IPS-NIHi11 (cell line): ENCODE measurements at places on chromosomes 1 and 21.

- DNase-seq = no peak
These were observed 12.6 kb downstream of the TRIM46 start for GRCh38 chr1:155186067-155186793.

DNA sequence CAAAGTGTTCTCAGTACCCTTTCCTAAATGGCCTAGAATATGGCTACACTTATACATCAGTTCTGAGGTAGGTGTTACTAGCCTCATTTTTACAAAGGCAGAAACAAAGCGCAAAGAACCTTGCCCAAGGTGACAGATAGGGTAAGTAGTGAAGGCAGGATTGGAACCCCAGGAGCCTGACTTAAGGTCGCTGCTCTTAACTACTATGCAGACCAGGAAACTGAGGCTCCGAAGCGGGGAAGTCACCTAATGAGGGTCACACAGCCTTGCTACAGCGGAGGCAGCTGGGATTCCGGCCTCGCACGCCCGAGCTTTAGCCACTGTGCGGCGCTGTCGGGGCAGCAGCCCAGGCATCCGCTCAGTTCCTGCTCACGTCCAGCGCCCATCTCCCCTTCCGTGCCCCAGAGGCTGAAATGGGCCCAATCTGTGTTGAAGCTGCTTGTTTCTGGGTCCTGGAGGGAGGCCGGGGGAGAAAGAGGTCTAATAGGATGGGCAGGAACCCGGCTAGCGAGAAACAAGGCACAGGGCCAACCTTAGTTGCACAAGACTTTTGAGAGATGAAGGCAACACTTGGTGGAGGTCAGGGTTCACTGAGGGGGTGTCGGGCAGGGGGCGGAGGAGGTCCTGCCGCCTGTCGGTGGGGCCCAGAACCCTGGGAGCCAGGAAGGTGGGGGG, 1.4 kb upstream of the FOXD2 start:
- peak; percentile 86 for DNase-seq

GRCh38 chr21:25735646-25736597, 1.1 kb downstream of the GABPA start:
- DNase-seq = peak; percentile 79

GRCh38 chr1:202967684-202968281, 726 bp upstream of the CYB5R1 start:
- no peak for DNase-seq

- peak; percentile 42 for DNase-seq
These were observed 83.9 kb downstream of the FASLG start for GRCh38 chr1:172742599-172743500.

DNA sequence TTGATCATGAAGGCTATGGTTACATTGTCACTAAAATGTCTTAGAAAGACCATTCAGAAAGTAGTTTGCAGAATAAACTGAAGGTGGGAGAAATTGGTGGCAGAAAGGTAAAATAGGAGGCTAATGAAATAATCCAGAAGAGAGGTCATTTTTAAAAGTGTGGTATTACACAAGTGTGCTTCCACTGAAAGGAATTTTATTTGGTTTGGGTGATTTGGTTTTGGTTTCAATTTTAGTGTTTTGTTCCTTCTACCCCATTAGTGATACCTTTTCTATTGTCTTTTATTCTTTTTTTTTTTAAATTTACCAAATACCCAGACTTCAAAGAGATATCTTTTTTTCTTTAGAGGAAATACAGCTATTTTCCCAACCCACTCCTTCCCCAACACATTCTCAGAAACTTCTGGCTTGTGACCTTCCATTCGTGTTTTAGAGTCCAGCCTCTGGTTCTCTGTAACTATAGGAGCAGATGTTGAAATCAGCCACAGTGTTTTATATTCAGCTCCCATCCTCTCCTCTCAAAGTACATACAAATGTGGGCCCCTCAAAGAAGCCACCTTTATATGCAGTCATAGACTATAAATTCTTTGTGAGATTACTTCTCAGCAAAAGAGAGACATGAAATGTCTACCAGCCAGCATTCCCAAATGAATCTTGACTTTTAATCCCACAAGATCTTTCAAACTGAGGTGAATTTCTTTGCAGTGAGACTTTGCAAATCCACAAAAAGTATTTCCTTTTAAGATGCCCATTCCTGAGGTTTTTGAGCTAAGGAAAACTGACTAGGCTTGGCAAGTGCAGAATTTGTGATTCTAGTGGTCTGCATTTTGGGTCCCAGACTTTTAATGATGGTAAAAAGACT, 42.0 kb upstream of the PALMD start:
- no peak for DNase-seq

DNA sequence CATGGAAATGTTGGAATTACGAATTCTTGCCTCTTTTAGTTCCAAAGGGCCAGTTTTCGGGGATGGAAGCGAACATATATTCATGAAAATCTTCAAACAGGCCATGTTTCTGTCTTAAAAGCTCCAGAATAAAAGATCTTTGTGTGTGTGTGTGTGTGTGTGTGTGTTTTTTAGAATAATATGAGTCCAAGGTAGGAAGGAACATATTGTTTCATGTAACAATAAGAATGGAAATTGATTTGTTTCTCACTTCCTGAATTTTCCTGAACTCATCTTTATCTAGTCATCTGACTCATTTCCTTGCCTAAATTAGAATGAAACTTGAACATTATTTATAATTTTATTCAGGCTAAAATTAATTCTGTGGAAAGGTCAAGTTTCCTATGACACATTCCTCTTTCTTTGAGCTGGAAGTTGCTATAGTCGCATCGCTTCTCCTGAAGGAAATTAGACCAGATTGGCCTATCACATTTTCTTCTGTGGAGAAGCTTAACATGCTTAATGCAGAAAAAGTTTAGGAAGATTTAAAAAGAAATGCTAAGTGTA, 805.1 kb upstream of the ADAMTS5 start:
- no peak for DNase-seq

DNA sequence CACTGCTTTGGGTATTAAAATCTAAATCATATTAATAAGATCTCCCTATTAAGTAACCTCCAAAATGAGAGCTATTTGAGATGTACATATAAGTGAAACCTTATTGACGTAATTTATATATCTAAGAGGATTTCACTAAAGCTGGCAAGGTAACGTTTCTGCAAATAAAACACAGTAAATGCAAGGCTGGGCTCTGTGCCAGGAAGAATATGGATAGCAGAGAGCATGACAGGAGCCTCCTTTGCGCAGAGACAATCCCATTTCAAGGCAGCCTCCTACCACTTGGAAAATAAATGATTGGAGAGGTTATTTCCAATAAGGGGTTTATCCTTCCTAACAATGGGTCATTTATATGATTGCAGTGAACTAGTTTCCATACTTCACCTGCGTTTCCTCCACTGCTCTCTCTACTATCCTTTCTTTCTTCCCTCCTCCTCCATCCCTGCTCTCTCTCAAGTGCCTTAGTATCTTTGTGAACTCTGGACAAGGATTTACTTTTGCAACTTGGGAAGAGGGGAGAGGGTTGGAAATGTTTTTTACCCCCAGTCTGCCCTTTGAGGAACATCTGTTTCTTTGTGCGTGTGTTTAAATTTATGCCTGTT, 3.0 kb upstream of the NFIA start:
- no peak for DNase-seq

DNA sequence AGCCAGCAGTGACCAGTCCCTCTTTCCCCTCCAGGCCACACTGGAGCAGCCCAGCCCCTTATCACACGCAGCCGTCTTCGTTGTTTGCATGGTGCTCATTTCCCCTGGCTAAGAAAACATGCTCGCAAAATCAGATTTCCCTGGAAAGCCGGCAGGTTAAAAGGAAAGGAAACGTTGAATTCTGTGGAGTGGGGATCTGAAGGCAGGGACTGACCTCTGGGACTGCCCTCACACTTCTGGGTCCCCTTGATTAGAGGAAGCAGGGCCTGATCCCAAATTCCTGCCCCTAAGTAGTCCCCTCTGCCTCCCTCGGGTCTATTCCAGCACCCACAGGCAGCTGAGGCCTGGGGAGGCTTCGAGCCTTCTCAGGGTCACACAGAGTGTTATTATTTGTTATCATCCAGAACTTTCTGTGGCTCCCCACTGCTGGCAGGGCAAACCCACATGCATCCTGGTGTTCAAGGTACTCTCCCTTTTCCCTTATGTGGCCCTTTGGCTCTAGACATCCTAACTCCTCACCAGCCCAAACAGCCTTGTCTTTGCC, 125.2 kb upstream of the ZBTB40 start:
- DNase-seq = no peak

DNA sequence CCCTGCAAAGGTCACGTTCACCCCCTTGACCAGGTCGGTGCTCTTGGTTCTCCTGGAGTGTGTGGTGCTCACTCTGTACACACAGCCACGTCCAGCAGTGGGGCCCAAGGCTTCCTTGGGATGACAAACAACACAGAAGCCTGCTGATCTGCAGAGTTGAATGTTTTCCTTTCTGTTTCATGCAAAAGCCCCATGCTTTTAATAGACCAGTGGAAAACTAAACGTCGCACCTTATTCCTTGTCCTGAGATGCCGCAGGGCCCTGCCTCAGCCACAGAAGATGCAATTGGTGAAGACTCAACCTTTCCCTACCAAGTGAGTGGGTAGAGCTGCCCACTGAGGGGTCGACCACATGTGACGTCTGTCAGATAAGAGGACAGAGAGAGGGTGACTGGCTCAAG, 5.8 kb upstream of the PDPN start:
- no peak for DNase-seq
